H1 (cell line): ENCODE measurements at places on chromosomes 7 and 10.

- no peak for DNase-seq
Measured at GRCh38 chr7:66927348-66927948, 6.4 kb downstream of the TMEM248 start.

GRCh38 chr7:74206589-74207120, 3.2 kb upstream of the LAT2 start:
- peak; percentile 63 for DNase-seq

DNA sequence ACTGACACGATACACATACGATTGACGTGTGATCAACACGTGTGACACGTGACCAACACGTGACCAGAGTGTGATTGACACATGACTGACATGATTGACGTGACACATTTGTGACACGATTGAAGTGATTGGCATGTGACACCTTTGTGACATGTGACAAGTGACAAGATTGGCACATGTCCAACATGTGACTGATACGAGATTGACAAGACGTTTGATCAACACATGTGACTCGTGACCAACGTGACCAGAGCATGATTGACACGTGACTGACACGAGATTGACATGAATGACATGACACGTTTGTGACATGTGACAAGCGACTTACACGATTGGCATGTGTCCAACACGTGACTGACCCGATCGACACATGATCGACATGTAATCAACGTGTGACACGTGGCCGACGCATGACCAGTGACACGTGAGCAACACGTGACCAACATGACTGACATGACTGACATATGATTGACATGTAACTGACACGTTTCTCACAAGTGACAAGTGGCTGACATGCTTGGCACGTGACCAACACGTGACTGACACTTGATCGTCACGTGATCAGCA, 22.0 kb downstream of the CRPPA start:
- DNase-seq, result no peak

GRCh38 chr10:133528845-133529575, 1.8 kb downstream of the CYP2E1 start:
- no peak for DNase-seq

- DNase-seq, result no peak
Measured at GRCh38 chr10:96585736-96586418, 935 bp downstream of the TM9SF3 start.

DNA sequence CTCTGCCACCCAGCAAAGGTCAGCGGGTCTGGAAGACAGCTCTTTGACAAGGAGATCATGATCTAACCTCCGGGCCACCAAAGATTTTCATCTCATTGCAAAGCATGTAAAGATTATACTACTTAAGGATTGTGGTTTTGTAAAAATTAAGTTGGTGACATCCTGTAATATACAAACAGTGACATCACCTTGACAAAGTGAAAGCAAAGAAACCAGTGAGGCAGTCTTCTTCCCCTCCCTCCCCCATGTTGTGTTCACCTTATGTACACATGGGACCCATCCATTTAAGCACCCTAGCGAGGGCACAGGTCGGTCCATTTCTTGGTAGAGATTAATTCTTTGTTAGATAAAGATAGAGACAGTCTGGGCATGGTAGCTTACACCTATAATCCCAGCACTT, 3.9 kb downstream of the MDH2 start:
- no peak for DNase-seq

GRCh38 chr10:119298810-119299209, 91.4 kb downstream of the GRK5 start:
- DNase-seq, result no peak

DNA sequence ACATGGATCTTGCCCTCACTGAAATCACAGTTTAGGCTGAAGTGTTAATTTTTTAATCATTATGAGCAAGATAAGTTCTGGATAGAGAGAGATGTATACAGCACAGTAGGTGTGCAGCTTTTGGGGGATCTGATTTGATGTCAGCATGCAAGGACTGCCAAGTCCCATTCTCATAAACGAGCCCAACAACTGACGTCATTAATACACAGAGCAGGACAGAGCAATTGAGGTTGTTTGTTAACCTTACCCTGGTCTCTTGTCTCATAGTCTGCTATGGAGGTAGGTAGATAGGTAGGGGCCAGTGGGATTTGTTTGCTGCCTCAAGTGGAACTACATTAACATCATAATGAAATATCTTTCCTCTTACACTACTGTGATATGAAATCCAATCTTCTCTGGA, 8.6 kb upstream of the TMEM229A start:
- DNase-seq, result no peak

DNA sequence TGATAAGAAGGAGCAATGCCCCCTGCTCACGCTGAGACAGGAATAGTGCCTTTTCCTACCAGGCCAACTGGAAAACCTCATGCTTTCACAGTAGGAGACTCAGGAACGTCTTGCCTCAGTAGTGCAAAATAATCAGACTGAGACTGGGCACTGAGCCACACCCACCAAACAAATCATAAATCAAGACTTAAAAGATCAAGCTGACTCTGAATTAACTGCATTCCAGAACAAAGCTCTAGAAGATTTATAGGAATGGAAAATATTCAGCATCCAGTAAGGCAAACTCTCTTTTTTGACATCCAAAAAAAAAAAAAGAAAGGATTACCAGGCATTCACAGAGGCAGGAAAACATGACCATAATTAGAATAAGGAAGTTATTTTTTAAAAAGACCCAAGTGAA, 30.5 kb upstream of the SLC18A3 start:
- DNase-seq, result no peak
